ENCODE measurements at places on chromosomes 12 and 14.

DNA sequence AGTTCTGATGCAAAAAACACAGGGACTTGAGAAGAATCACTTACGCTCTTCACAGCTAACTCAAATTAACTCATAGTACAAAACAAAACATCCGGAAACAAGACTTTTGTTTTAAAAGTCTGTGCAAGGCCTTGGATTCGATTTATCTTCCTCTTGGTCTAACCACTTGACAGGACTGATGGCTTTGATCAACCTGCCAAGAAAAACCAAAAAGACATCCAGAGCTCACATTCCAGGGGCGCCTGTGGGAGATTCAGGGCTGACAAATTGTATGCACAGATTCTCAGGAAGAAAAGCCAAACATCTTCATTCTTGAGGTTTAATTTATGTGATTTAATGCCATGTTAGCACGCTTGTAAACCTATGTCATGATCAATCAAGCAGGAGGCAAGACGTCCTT lies 129.1 kb upstream of the TMCC3 start:
- DNase-seq = peak; percentile 97

DNA sequence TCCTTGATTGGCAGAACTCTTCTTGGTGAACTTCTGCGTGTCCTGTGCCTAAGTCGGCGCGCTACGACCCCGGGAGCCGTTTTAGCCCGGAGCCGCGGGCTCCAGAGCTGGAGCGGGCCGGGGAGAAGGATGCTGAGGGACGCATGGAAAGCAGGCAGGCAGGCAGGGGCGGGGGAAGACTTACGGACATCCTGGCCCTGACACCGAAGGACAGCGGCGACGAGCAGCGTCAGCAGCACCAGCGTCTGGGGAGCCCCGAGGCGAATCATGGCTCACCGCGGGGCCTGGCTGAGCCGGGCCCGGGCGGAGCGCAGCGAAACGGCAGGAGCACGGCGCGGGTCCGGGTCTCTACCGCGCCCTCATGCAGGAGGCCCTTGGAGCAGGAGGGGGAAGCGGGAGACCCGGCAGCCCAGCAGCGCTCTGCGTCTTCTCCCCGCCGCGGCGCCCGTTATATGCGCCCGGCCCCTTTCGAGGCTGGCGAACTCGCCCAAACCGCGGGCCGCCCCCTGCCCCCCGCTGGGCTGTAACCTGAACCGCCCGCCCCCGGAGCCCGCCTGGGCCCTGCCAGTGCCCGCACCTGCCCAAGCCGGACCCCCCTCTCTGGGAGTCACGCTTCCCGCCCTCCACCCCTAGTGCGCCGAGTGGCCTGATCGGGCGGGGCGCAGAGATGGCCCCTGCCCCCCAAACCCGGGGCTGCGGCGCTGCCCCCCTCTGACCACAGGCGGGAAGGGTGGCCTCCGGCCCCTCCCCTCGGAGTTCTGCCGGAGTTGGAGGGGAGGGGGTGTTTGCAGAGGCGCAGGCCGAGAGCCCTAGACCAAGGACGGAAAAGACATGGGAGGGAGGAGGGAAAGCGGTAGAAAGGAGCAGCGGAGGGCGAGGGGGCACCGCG lies at the start of gene COL2A1:
Gene COL2A1 (minus strand): TSS at position 424 of the 889 bp plus-strand sequence. CDS start 155 bp downstream, at position 269.
- DNase-seq = peak; percentile 7

DNA sequence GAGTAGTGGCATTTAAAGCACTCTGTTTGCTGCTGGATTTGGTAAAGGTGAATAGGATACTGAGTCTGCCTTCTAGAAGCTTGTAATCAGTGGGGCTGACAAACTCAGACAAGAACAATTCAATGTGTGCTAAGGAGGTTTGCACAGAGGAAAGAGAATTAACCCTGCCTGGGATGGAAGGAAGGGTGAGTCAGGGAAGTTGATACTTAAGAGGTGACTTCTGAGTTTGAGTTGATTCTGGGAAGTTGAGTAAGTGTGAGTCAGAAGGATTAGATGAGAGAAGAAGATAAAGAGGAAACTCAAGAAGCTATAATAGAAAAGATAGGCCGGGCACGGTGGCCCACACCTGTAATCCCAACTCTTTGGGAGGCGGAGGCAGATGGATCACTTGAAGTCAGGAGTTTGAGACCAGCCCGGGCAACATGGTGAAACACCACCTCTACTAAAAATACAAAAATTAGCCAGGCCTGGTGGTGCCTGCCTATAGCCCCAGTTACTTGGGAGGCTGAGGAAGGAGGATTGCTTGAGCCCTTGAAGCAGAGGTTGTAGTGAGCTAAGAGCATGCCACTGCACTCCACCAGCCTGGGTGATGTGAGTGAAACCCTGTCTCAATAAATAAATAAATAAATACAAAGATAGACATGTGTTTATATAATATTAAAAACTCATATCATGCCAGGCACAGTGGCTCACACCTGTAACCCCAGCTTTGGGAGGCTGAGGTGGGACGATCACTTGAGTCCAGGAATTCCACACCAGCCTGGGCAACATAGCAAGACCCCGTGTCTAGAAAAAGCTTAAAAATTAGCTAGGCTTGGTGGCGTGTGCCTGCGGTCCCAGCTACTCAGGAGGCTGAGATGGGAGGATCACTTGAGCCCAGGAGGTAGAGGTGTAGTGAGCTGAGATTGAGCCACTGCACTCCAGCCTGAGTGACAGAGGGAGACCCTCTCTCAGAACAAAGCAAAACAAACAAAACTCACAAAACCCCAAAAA lies 126.8 kb upstream of the CPM start:
- peak; percentile 98 for DNase-seq

GRCh38 chr12:26077915-26078702 lies 46.7 kb downstream of the BHLHE41 start:
- peak; percentile 64 for DNase-seq

DNA sequence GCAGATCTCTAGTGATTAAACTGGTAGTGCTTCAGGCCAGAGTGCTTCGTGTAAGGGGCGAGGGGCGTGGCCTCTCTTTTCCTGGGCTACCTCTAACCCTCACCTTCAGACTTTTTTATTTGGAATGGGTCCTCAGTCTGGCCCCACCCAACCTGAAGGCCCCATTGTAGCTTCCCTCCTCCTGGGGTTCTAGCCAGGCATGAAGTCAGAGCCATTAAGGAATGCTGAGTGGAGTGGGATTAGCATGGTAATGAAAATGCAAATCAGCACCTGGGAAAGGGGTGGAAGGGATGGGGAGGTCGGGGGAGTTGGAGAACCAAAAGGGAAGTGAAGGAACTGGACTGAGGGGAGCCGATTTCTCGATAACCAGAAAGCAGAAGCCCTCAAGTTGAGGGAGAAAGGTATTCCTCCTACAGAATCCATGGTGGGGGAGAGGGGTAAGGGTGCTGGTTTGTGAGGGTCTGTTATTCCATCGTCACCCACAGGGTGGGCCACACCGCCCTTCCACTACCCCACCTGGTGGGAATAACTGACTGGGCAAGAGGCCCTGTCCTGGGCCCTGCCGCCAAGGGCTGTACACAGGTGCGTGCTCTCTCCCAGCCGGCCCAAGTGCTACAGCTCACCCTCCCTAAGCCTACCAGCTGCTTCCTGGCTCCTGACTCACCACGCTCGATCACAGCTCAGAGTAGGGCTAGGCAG lies 14.1 kb downstream of the ZFHX2 start:
- DNase-seq = peak; percentile 48
